ENCODE measurements at places on chromosomes 7 and 10.

- DNase-seq, result no peak
Measured at GRCh38 chr10:60942788-60943315, 1.1 kb downstream of the RHOBTB1 start.

DNA sequence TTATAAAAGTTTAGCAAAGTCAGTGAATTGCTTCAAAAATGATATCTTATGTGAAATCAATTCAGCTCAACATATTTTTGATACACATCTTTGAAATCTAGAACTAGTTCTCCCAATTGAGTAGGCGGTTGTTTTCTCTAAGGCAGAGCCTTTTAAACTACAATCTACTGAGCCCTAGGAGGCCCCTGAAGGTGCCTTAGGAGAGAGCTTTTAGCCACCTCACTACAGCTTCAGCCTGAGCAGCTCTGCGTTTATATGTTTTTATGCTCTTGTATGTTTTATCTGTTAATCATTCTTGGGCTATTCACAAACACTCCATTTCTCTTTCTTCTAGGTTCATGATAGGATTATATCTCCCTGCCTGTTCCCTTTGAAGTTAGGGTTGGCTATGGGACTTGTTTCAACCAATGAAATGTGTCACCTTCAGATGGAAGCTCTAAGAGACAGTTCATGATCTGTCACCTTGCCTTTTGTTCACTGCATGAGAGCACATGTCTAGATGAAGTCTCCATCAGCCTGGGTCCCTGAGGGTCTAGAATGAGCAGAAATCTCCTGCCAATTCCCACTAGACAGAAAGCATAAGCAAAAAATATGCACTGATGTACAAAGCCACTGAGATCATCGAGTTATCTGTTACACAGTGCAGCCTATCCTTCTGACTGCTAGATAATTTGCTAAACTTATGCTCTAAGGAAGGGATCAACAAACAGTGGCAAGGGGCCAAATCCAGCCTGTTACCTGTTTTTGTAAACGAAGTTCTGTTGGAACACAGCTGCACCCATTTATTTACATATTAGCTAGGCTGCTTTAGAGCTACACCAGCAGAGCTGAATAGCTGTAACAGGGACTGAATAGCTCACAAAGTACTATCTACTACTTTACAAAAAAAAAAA, 128.5 kb upstream of the CDK1 start:
- no peak for DNase-seq

DNA sequence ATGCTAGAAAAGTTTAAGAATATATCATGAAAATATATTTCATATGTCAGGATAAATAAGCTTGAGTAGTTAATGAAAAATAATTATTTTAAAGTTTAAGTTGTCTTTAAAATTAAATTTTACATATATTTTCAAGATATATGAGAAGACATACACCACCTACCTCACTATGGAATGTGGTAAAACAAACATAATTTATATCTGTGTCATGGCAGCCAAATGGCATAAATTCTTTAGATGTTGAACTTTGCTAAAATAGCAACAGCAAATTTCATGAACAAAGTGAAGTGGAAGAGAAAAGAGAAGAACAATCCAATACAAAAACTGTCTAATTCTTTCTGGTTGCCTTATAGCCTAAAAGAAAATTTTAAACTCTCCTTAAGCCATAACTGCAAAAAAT, 39.6 kb upstream of the SLC16A12 start:
- no peak for DNase-seq

DNA sequence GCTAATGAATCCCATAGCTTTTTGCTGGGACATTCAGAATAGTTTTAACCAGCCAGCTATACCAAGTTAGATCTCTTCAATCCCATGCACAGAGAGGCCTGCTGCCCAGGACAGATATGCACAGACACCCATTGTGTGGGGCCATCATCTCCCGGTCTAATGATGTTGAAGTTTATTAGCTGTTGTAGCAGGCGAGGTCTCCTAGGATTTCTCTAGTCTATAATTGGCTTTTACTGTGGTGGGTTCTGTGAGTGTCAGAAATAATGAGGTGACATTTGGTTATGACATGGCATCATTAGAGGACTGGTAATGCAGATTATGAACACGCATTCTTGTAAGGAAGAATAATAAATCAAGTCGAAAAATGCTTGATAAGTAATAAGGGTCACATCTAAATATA, 81.4 kb upstream of the PLPP4 start:
- no peak for DNase-seq

DNA sequence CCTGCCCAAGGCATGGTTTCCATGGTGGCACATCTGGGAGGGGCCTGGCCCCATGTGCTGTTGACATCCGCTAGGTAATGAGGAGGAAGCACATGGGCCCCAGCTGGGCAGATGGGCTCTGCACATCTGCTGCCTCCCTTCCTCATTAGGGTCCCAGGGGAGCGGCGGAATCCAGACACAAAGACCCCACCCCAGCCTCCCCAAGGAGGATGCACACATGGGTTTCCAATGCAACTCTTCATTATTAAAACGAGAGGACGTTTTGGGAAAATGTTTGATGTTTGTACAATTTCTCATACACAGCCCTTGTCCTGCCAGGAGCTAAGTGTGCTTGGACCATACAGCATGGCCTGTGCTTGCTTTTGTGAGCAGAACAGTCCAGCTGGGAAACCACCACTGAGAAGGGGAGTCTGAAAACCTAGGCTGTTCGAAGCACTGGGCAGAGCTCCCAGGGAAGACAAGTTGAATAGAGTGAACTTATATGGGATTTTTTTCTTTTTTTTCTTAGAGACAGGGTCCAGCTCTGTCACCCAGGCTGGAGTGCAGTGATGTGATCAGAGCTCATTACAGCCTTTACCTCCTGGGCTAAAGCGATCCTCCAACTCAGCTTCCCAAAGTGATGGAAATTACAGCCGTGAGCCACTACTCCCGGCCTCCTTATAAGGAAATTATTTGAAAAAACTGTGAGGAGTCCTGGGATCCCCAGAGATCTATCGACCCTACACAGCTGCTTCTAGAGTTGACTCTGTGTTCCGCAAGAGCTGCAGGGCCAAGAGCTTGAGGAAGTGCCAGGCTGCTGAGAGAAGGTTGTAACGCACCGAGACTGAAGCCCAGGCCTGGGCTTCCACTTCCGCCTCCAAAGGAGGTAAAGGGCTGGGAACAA, 23.4 kb downstream of the FAM107B start:
- DNase-seq, result no peak

GRCh38 chr7:2471022-2471329, 5.2 kb downstream of the GRIFIN start:
- DNase-seq, result no peak

GRCh38 chr7:90759710-90760109, 163.6 kb downstream of the CDK14 start:
- DNase-seq, result no peak

DNA sequence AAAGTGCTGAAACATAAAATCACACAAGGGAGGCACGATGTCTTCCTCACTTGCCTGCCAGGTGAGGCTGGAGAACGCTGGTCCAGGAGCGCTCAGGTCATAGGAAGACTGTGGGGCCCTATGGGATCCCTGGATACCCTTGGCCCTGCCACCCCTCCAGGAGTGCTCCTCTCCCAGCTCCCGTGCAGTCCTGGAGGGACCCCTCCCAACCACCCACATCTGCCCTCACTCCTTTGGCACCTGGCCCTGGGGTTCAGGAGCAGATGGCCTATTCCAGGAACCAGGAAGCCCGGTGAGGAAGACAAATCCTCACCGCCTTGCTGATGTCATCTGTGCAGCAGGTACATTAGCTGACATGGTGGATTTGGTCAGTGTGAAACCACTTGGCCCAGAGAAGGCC, 3.7 kb upstream of the CXCL12 start:
- no peak for DNase-seq

- no peak for DNase-seq
Measured at GRCh38 chr10:124996127-124996853, 54.4 kb downstream of the ZRANB1 start.

GRCh38 chr7:5596046-5596895, 172.6 kb upstream of the TNRC18 start:
- peak; percentile 90 for DNase-seq
